ENCODE measurements at places on chromosomes 3 and 15.
A peak's percentile ranks its signal among the peaks of the same experiment; 100 is the strongest.

DNA sequence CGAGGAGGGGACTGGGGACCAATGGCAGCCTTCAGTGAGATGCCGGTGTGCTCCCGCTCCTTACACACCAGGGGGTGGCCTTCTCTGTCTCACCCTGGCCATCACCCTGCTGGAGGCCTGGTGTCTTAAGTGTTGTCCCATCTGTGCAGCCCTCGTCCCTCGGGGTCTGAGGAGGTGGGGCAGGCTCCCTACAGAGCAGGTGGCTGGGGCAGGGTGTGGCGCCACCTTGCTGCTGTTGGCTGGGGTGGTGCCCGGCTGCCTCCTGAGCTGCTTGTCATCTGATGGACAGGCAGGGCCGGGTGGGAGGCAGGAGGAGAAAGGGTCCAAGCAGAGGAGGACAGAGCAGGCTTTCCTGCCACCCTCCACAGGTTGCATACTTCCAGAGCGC, 25.9 kb downstream of the PTPN23 start:
- DNase-seq: no peak

GRCh38 chr3:63656786-63657185, 4.3 kb downstream of the SNTN start:
- no peak for DNase-seq

- DNase-seq: no peak
Observed at GRCh38 chr3:36698314-36698713, 66.0 kb downstream of the DCLK3 start.

DNA sequence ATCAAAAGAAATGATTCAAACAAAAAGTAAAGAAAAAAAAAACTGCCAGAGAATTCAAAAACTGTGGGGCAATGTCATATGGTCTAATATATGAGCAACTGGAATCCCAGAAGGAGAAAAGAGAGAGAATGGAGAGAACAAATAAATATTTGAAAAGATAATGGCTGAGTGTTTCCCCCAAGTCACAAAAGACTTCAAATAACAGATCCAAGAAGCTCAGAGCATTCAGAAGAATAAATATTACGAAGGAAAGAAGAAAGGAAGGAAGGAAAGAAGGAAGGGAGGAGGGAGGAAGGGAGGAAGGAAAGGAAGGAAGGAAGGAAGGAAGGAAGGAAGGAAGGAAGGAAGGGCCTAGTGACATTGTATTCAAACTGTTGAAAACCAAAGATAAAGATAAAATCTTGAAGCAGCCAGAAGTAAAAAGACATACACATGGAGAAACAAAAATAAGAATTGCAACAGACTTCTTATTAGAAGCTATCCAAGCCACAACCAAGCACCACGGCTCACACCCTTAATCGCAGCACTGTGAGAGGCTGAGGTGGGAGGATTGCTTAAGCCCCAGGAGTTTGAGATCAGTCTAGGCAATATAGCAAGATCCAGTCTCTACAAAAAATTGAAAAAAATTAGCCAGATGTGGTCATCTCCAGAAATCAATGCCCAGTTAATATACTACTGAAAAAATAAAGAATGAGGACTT, 118.9 kb upstream of the IGSF10 start:
- DNase-seq: no peak

- no peak for DNase-seq
Observed at GRCh38 chr3:111947231-111947630, 31.6 kb upstream of the ABHD10 start.

GRCh38 chr15:74050127-74050526, 32.2 kb downstream of the GOLGA6A start:
- no peak for DNase-seq

- DNase-seq: no peak
Observed at GRCh38 chr3:77524463-77524862, 484.6 kb downstream of the ROBO2 start.

GRCh38 chr15:92393071-92393979, at the start of gene ST8SIA2:
Gene ST8SIA2 (plus strand): TSS chr15:92393881. CDS start chr15:92394065, 184 bp downstream.
- DNase-seq: peak; percentile 6

GRCh38 chr3:34382859-34383258, 584.4 kb downstream of the PDCD6IP start:
- DNase-seq: no peak

- DNase-seq: no peak
Observed at GRCh38 chr15:63572749-63573464, 24.3 kb upstream of the FBXL22 start.

GRCh38 chr3:134153761-134154160, 96.9 kb downstream of the RYK start:
- DNase-seq: no peak

GRCh38 chr3:168539909-168540308, 444.2 kb upstream of the GOLIM4 start:
- no peak for DNase-seq

DNA sequence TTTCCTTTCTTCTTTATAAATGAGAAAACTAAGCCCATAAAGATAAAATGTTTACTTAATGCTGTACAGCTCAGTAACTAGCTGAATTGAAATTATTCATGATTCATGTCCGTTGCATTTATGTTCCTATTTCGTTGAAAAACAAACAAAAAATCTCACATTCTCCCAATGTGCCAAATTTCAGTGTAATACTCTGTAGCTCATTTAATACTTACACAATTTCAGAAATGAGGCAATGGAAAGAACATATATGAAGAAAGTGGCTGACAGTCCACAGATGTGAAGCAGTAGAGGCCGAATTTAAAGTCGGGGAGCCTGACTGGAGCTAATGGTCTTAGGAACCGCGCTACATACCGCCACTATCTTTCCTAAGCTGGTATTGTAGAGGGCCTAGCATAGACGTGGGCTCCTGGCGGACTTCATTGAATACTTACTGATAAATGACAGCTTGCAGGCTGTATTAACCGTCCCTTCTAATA, 651 bp downstream of the PLSCR2 start:
- no peak for DNase-seq

Data from stimulated activated CD8-positive, alpha-beta memory T cell treated with anti-CD3 and anti-CD28 coated beads, Interleukin-2, amount 100 ng/mL, for 48 hours (primary cell).